ENCODE measurements at places on chromosomes 1 and 21.

DNA sequence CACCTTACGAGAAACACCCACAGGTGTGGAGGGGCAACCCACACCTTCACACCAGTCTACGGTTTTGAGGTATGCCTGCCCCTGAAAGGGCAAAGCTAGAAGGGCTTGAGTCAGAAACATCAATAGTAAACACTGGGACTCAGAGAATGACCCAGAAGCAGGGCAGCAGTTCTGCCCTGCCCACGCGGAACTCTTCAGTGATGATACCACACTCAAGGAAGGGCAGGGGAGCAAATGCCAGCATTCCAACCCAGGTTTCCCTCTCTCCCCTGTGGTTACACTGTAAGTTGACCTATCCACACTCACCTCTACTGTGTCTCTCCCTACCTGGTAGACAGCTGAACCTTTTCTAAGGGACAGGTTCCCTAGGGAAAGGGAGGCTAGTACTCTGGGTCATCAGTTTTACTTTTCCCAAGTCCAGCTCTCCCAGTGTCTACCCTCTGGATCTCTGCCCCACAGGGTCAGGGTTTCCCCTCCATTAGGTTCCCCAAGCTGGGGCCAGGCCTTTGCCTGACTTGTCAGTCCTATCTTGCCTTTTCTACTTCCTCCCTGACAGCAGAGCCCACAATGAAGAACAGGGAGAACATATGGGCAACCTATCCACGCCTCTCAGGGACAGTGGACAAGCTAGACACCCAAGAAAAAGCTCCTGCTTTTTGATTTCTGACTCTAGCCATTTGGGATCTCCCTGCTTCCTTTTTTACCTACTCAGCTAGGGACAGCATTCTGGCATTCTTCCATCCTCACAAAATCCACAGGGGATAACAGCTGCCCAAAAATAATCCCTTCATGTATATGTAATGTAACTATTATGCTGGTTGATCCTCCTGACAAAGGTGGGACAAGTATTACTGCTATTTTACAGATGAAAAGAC, 3.0 kb downstream of the F11R start:
- DNase-seq, result no peak

DNA sequence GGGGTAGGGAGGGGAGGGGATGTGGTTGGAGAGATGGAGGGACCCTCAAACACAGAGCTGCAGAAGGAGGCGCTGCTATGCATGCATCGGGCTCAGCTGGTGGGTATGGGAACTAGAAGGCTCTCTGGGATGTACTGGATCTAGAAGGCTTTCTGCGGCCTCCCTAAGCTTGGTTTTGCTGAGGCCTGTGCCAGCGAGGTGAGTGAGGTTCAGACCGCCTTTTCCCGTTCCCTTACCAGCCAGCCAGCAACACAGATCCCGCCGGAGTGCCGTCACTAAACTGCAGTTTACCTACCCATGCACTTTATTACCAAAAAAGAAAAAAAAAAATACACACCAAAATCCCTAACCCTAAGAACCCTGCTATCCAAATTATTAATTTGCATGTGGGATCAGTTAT, 180.2 kb downstream of the PRDM16 start:
- DNase-seq, result no peak

GRCh38 chr1:7677815-7678214, 93.3 kb upstream of the VAMP3 start:
- no peak for DNase-seq

DNA sequence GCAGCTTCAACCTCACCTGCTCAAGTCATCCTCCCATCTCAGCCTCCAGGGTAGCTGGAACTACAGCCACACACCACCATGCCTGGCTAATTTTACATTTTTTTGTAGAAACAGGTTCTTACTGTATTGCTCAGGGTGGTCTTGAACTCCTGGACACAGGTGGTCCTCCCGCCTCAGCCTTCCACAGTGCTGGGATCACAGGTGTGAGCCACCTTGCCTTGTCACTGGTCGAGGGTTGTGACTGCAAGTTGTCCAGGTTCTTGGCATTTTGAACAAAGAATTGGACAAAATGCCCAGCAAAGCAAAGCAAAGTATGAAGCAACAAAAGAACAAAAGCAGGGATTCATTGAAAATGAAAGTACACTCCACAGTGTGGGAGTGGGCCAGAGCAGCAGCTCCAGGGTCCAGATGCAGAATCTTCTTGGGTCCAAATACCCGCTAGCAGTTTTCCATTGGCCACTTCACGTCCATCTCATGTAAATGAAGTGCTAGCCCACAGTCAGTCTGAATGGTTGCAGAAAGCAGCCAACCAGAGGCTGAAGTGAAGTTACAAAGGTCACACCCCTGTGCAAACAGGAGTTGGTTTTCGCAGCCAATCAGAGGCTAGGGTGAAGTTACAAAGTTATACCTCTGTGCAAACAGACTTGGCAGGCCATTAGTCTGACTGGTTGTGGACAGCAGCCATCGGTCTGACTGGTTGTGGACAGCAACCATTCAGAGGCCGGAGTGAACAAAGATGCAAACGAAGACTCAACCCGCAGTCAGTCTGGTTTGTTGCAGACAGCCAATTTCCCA, 109.5 kb upstream of the KIF26B start:
- DNase-seq, result no peak

- no peak for DNase-seq
Observed at GRCh38 chr1:53580009-53580400, 120.8 kb downstream of the DMRTB1 start.

- no peak for DNase-seq
Observed at GRCh38 chr21:14722841-14723483, 176.8 kb upstream of the SAMSN1 start.

GRCh38 chr1:204621396-204621795, 64.1 kb downstream of the LRRN2 start:
- no peak for DNase-seq

DNA sequence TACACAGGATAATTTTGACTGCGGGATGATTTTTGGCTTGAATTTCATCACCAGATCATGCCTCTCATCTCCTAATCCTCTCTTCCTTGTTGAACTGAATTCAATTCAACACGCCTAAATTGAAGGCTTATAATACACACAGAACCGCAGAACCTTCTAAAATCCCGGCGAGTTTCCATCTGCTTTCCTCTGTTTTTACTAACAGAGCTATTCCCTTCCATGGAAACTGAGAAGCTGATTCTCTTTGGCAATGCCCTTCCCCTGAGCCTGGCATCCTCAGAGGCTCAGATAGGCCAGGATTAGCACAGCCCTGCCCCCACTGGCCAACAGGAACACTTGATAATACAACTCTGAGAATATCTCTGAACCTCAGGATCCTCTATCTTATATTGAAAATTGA, 130.2 kb downstream of the CAPN8 start:
- no peak for DNase-seq

DNA sequence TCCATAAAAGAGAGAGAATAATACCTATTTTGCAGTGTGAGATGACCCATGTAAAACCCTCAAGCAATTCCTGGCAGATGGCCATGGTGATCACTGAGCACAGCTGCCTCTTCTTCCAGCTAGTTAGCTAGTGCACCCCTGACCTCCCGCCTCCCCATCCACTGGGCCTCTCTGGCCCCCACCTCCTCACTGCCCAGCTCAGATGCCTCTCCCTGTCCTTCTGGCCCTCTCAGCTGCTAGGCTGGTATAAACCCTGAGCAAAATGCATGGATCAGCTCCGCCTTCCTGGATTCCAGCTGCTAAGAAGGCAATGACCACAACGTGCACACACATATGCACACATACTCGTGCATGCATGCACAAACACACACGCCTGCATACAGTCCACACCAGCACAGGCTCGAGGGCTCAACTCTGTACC, 117.2 kb downstream of the DMRTB1 start:
- no peak for DNase-seq

Measured in hepatic stellate cell (primary cell).